ENCODE measurements at places on chromosomes 6 and 20.

GRCh38 chr6:78868116-78868515 is 765 bp downstream of the IRAK1BP1 start:
- DNase-seq: no peak

DNA sequence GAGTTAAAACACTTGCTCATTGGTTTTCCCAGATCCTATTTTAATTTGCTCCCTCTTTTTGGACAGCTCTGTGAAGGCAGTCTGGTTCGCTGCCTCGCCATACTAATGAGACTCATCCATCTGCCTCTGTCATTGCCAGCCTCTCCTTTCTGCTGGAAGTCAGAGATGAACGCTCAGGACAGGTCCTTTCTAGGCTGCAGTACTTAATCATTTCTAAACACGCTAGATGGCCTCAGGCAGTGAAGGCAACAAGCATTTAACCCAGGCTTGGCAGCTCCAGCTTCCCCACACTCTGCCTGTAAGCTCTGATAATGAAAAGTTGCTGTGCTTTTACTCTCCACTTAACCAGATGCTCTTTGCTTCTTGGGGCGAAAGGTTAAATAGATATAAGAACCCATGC is 286.7 kb upstream of the POU3F2 start:
- no peak for DNase-seq

DNA sequence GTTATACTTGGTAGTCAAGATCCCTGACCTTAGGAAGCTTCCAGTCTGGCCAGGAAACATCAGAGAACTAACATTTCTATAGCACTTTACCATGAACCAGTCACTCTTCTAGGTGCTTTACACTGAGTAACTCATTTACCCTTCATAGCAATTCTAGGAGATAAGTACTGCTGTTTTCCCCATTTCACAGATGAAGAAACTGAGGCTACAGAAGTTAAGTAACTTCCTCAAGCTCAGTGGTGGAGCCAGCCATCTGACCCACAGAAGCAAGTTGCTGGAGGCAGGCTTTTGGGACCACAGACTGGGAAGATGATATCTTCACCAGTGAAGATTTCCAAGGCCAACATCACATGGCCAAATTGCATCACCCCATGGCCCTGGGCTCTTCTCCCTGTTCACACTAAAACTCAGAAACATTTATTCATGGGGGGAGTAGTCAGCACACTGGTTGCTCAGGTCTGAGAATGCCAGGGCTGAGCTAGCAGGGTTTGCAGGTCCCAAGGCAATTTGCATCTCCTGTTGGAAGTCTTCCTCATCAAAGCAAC is 70.3 kb downstream of the UNC5CL start:
- DNase-seq: no peak

GRCh38 chr6:29236060-29236459 is 65.4 kb downstream of the OR2J2 start:
- no peak for DNase-seq
